ENCODE measurements at places on chromosomes 2 and 18.

DNA sequence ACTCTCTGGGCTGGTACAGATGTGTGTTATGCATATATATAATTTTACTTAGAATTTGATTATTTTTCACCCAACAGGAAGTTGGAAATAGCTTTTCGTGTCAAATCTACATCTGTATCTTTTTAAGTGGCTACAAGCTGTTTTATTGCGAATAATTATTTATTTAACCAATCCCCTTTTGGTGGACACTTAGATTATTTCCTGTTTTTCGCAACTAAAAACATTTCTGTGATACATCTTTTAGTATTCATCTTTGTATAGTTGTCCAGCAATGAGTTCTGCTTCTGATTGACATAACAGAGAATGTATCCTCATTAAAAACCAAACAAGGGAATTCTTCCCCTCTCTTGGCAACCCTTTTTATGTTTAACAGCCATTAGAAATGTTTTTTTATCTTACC, 16.6 kb downstream of the SEC11C start:
- no peak for DNase-seq

- no peak for DNase-seq
These were observed at the start of gene NETO1 for GRCh38 chr18:72867746-72868584. NETO1 (minus strand) TSS chr18:72867987; CDS start chr18:72867291, 696 bp downstream.

DNA sequence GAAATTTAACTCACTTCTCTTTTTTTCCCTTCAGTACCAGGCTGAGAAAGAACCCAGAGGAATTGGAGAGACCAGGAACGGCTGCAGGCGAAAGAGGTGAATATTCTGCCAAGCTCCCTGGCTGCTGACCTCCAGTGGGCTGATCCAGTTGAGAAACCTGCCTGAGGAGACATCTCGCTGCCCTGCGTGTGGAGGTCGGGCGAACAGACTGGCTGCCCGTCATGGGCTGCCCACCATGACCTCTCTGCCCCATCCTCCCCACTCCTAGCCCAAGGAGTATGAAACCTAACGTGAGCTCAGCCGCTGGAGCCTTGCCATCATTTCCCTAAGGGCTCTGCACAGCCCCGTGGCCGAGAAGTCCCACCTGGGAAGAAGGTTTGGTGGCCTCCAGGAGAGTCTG, 148.8 kb upstream of the SALL3 start:
- DNase-seq, result no peak

DNA sequence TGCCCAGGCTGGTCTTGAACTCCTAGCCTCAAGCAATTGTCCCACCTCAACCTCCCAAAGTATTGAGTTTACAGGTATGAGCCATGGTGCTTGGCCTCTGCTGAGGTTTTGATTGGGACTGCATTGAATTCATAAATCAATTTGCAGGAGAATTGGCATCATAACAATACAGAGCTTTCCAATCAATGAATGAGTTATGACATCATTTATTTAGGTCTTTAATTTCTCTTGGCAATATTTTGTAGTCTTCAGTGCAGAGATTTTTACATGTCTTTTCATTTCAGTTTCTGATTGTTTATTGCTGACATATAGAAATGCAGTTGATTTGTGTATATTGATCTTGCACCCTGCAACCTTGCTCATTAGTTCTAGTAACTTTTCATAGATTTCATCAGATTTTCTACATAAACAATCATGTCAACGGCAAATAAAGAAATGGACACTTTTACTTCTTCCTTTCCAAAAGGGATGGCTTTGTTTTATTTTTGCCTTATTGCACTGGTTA, 119.9 kb downstream of the TFCP2L1 start:
- no peak for DNase-seq

GRCh38 chr2:32711219-32711618, 83.4 kb downstream of the TTC27 start:
- DNase-seq, result no peak

GRCh38 chr18:62183578-62184195, 3.2 kb downstream of the PIGN start:
- no peak for DNase-seq

Measured in stimulated activated CD4-positive, alpha-beta T cell treated with anti-CD3 and anti-CD28 coated beads, Interleukin-1b, Interleukin-23, amount 100 ng/mL, for 1 hour (primary cell).